ENCODE measurements at places on chromosomes 12 and 14.

- no peak for DNase-seq
Observed at GRCh38 chr12:91743704-91744321, 401.8 kb downstream of the BTG1 start.

DNA sequence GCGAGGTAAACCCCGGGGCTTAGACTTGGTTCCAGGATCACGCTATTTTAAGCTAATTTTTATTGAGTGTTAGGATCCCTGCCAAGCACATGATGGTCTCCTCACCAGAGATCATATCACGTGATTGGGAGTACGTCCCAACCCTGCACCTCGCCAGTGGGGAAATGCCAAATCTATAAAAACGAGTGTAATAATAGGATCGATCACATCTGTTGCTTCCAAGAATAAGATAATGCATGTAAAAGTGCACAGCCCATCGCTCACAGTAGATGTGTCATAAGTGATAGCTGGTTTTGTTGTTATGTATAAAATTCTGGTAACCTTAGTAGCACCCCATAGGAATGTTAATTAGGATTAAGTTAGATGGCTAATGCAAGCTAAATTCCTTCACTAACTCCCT lies 581.0 kb upstream of the TMEM132C start:
- DNase-seq, result no peak

GRCh38 chr14:42047421-42048055 lies 440.9 kb downstream of the LRFN5 start:
- no peak for DNase-seq

GRCh38 chr14:63426838-63427352 lies 108.2 kb upstream of the GPHB5 start:
- DNase-seq, result no peak

GRCh38 chr14:28901631-28902030 lies 135.0 kb downstream of the FOXG1 start:
- DNase-seq, result no peak

GRCh38 chr14:65373671-65374039 lies 38.9 kb upstream of the FUT8 start:
- no peak for DNase-seq

GRCh38 chr14:24861083-24861630 lies 188.8 kb downstream of the STXBP6 start:
- DNase-seq, result no peak

GRCh38 chr12:117606945-117607344 lies 245.5 kb upstream of the NOS1 start:
- DNase-seq, result no peak

GRCh38 chr12:7092229-7092985 lies at the start of gene C1R:
C1R (minus strand) TSS chr12:7092445; CDS start chr12:7092388, 57 bp downstream.
- DNase-seq, result peak; percentile 57

- no peak for DNase-seq
Observed at GRCh38 chr14:94638961-94639817, 27.0 kb downstream of the SERPINA3 start.

GRCh38 chr14:56414236-56414635 lies 165.4 kb upstream of the TMEM260 start:
- DNase-seq, result no peak

DNA sequence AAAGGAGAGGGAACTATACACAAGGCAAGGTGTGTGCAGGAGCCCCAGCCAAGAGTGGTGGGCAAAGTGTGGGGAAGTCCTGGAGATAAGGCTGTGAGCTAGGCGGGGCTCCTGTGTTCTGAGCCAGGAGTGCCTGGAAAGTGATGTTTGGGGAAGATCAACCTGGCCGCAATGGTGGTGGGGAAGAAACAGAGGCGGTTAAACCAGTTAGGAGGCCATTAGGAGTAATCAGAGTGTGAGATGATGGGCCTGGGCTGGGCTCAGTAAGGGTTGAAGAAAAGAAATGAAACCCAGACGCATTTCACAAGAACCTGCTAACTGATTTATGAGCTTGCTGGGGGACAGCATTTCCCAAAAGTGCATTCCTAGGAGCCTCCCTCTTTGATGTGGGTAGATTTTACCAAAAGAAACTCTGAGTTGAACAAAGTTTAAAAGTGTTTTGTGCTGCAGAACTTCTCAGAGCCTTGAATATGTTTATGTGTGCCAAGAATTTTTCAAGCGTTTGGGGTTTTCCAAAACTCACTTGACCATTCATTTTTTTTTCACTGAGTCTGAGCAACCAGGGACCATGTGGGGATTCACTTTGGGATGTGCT lies 34.2 kb upstream of the LRP1-AS start:
- DNase-seq, result no peak

GRCh38 chr14:89899917-89900663 lies 54.4 kb downstream of the EFCAB11 start:
- DNase-seq, result no peak

DNA sequence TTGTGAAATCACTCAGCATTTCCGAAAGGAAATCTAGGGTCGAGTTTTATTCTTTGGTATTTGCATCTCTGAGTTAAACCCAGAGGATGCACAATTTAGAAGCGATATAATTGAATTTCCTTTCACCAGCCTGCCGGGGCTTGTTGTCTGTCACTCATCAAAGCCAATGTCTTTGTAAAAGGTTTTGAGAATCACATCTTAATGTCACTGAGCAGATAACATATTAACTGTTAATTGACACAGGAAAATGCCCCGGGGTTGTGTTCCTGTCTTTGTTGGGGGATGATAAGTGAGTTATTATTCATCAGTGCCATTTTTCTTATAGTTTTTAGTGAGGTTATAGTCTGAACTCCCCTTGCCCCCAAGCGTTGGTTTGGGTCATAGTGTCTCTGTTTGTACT lies 73.4 kb downstream of the DUSP6 start:
- no peak for DNase-seq

DNA sequence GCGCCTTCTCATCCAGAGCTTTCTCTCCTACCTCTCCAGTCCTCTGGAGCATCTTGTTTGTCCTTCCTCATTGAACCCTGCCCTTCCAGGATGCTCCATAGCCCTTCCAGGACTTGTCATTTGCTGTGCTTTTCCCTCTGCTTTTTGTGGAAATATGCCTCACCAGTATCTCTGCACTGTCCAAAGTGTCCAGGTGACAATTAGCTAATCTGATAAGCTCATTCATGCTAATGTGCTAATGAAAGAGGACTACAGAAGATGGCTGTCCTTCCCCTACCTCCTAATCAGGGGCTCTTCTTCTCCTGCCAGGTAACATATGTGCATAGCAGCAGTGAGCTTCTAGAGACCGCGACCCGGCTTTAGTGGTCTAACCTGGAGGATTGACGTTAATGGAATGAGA lies 58.4 kb upstream of the OTX2 start:
- DNase-seq, result no peak

DNA sequence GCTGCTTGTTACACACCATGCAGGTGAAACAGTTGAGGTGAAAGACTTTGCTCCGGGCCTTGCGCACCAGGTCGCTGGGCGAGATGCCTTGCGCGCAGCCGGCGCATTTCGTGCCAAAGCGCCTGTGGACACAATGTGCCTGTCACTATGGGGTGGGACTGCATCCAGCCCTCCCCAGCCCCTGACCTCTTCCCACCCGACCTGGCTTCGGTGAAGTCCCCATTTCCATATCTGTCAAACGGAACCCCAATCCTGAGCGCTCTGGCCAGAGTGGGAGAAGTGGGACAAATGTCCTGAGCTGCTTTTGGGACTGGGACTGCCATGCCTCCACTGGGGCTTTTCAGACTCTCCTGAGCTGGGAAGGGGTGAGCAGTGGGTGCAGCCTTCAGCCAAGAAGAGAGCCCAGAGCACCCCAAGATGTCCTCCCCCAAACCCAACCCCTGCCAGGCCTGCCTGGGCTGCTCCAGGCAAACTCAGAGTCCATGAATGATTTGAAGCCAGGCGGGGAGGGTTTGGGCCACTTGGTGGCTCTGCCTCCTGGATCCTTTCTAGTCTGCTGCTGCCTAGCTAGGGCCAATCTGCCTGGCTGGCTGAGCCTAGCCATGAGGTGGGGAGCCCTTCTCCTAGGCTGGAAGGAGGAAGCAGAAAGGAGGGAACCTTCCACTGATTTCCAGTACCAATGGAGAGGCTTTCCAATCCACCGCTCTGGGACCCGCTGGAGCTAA lies 2.3 kb downstream of the LHX5 start:
- DNase-seq, result no peak

DNA sequence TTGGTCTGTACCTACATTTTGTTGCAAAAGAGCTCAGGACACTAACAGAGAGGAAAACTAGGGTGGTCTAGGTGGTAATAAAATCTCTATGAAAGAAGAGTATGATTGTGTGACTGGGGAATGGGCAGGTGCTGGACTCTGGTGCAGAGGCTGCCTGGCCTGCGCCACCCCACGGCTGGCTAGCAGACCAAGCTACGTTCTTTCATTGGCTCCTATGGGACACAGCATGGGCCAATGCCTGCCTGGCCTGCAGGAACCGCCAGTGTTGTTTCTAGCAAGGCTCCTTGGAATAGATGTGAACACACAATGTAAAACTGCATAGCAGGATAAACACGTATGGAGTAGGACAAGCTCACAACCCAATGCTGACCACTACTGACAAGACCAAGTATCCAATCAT lies 51.7 kb upstream of the CORO1C start:
- DNase-seq, result no peak

- no peak for DNase-seq
Observed at GRCh38 chr12:109968032-109968420, 28.1 kb downstream of the GIT2 start.

DNA sequence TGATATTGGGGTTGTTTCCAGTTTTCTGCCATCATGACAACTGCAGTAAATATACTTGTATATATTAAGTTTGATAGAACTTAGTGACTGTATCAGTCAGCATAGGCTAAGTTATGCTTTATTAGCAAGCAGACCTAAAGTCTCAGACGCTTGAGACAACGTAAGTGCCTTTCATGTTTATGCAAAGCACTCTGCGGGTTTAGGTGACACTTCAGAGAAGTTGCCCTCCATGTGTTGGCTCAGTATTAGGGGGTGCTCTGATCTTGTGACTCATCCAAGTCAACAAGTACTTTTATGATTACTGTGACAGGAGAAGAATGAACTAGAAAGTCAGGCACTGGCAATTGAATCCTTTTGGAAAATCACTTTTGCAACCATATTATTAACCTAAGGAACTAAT lies 13.3 kb upstream of the OTOGL start:
- DNase-seq, result no peak

GRCh38 chr12:85616201-85616600 lies 220.0 kb downstream of the RASSF9 start:
- no peak for DNase-seq

GRCh38 chr12:1795785-1796514 lies 24.4 kb upstream of the LRTM2 start:
- peak; percentile 87 for DNase-seq

DNA sequence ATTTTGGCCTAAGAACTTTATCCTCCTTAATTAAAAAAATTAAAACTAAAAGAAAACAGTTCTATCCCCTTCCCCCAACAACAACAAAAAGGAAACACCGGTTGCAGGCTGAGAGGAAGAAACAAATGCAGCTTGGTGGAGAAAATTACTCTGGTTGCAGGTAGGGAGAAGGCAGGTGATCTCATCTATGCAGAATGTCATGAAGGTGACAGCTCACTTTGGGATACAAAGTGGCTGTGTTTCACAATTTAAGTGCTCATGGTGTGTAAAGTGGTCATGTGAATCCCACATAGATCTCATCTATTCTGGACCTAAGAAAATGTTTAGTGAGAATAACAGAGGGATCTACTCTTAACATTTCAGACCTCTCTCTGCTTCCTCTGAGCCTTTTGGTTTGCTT lies 219.7 kb upstream of the PKP2 start:
- DNase-seq, result no peak

DNA sequence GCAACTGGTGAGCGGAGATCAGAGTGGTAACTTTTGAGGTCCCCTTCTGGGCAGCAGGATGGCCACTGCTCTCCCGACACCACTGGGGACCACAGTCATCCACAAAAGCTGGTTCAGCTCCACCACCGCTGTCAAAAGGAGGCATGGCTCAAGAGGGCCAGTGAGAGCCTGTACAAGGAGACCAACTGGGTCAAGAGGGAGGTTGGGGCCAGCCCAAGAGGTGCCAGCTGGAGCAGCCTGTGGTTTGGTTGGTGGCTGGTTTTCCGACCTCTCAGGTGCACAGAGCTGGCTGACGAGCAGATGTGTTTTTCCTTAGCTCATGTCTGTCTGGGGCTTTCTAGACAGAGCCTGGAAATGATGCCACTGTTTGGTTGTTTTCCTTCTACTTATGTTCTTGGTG lies 60.1 kb downstream of the ERH start:
- no peak for DNase-seq

GRCh38 chr14:74763803-74764531 lies 851 bp downstream of the YLPM1 start:
- peak; percentile 13 for DNase-seq

GRCh38 chr12:25926536-25926935 lies 31.9 kb upstream of the RASSF8 start:
- DNase-seq, result no peak

GRCh38 chr14:64508215-64508776 lies 3.7 kb downstream of the ZBTB1 start:
- DNase-seq, result no peak

GRCh38 chr14:103520657-103521437 lies 1.8 kb downstream of the CKB start:
- DNase-seq, result no peak

GRCh38 chr14:76917158-76917596 lies 91.0 kb downstream of the LRRC74A start:
- DNase-seq, result peak; percentile 82

- DNase-seq, result no peak
Observed at GRCh38 chr14:67602995-67603545, 3.0 kb upstream of the PIGH start.

GRCh38 chr12:119940897-119941296 lies 48.1 kb upstream of the BICDL1 start:
- DNase-seq, result peak; percentile 76

- DNase-seq, result no peak
Observed at GRCh38 chr14:28052251-28052650, 714.3 kb upstream of the FOXG1 start.

GRCh38 chr12:32454866-32455265 lies 55.5 kb downstream of the FGD4 start:
- DNase-seq, result no peak

GRCh38 chr14:102007916-102008418 lies 43.6 kb downstream of the DYNC1H1 start:
- DNase-seq, result no peak

DNA sequence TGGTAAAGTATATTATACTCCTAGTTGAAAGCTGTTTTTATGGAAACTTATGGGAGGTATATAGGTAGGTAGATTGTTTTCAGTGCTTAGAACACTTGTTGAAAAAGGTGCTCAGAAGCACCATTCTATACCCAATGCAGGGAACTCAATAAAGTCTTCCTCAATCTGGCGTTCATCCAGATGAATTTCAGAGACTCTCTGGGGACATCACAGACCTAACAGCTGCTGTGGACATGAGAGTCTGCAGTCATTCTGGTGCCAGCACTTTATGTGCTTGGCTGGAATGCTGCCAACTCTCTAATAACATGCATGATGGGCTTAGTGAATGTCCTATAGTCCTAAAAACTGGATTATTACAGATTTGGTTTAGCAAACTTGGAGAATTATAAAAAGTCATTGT lies 115.9 kb downstream of the NTN4 start:
- DNase-seq, result peak; percentile 28
